AG04449 (cell line): ENCODE measurements at places on chromosomes 11 and 22.

DNA sequence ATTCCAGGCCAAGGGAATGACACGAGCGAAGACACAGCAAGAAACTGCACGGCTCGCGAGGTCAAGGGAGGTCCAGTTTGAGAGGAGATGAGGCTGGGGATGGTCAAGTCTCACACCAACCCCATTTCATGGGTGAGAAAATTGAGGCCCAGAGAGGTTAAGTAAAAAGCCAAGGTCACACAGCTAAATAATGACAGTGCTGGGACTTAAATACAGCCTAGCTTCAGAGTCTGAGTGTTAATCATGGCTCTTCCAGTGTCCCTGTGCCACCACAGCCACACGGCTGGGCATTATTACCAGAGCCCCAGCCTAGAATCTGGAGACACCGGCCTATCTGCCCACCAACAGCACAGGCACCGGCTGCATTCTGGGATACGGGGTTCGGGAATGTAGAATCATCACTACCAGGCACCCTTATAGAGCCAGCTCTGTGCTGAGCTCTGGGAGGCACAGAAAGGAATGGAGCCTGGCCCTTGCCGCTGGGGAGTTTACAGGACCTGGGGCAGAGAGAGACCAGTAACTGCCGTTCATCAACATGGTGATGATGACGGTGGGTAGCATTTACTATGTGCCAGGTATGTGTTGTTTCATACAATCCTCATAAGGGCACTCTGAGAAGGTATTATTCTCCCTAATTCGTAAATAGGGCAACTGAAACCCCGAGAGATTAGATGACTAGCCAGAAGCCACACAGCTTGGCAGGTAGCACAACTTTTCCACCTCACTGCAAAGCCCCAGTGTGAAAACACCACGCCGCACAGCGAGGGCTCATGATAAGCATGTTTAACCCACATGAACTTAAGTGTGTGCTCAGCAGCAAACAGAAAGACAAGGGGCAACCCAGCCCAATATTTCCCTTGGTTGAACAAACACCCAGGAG lies 51.8 kb downstream of the CD6 start:
- DNase-seq = no peak

GRCh38 chr22:38788021-38788816 lies 5.7 kb downstream of the DNAL4 start:
- DNase-seq = peak; percentile 77

- DNase-seq = no peak
Measured at GRCh38 chr22:47149976-47150375, 387.5 kb downstream of the TBC1D22A start.

DNA sequence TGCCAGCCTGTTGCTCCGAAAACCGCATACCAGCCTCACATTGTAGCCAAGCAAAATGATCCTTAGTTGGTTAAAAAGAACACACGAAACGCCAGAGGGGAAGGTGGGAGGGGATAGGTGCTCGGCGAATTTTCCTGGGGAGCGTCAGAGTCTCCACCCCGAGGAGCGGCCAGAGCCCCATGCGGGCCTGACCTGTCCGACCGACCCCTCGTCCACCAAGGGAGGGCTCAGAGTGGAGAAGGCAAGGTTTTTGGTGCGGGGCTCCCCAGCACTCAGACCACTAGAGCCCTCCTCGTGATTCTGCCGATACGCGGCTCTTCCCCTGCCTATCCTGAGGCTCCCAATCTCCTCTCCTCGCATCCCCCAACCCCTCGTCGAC lies 39.6 kb downstream of the DIXDC1 start:
- DNase-seq = no peak

GRCh38 chr22:37686002-37686982 lies at the start of gene NOL12:
Gene NOL12, plus strand, starts transcription at chr22:37686343. Its CDS starts 50 bp downstream, at chr22:37686393.
- no peak for DNase-seq

DNA sequence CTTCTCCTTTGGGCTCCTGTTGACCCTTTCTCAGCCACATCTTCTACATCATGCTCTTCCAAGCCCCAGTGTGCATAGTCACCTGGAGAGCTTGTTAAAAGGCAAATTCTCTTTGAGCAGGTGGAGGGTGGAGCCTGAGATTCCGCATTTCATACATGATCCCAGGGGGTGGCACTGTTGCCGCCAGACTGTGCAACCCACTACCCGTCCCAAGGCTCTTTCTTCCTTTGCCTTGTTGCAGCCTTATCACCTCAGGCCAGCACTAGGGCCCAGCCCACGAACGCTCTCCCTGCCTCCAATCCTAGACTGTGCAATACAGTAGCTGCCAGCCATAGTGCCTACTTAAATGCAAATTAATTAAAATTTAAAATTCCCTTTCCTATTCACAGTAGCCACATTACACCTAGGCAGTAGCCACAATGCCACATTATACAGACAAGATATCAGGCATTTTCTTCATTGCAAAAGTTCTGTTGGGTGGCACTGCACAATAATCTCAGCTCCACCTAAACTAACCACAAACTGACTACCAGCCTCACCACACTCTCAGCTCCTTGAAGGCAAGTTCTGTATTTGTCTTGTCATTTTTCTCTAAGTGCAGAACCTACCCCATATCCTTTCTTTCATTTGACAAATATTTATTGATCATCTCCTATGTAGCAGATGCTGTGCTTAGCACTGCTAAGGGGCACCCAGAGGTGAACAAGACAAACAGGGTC lies 4.6 kb upstream of the KCNJ5 start:
- no peak for DNase-seq

DNA sequence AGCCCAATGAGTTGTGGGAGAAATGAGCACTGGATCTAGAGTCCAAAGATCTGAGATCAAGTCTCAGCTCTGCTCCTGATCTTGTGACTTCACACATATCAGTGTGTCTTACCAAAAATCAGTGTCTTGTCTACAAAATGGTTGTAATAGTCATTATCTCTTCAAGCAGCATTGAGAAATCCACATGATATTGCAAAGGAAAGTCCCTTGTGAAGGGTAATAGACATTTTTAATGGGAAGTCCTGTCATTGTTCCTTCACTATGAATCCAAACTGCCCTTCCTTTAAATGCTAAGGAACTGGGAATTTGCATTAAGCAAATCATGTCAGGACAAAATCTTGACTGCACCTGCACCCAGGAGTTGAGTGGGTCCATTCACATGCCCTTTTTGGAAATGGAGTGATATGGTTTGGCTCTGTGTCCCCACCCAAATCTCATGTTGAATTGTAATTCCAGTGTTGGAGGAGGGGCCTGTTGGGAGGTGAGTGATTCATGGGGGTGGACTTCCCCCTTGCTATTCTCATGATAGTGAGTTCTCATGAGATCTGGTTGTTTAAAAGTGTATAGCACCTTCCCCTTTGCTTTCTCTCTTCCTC lies 51.1 kb downstream of the COMMD9 start:
- DNase-seq = no peak

GRCh38 chr11:115695677-115696364 lies 191.6 kb upstream of the CADM1 start:
- no peak for DNase-seq

DNA sequence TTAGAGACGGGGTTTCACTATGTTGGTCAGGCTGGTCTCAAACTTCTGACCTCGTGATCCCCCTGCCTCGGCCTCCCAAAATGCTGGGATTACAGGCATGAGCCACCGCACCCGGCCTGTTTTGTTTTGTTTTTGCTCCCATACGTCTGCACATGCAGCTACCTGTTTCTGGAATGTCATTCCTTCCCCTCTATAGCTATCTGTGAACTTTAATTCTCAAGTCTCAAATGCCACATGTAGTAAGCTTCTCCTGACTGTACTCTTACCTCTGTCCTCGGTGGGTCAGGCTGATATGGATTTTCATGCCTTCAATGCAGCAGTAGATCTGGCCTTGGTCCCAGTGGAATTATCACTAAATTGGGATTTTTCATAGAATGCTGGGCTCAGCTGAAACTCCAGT lies 12.4 kb upstream of the SWAP70 start:
- no peak for DNase-seq

- DNase-seq = no peak
Measured at GRCh38 chr11:6229911-6230310, 4.5 kb downstream of the FHIP1B start.

DNA sequence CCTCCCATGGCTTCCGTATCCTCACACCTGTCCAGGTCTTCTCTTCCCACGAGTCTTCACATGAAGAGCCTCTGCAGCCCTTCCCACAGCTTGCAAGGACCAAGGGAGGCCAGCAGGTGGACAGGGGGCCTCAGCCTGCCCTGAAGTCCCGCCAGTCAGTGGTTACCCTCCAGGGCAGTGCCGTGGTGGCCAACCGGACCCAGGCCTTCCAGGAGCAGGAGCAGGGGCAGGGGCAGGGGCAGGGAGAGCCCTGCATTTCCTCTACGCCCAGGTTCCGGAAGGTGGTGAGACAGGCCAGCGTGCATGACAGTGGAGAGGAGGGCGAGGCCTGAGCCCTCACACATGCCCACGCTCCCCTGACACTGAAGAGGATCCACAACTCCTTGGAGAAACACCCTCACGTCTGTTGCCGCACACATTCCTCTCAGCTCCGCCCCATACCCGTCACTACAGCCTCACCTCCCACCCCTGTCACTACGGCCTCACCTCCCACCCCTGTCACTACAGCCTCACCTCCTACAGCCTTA lies 8.3 kb downstream of the SSH3 start:
- DNase-seq = no peak

DNA sequence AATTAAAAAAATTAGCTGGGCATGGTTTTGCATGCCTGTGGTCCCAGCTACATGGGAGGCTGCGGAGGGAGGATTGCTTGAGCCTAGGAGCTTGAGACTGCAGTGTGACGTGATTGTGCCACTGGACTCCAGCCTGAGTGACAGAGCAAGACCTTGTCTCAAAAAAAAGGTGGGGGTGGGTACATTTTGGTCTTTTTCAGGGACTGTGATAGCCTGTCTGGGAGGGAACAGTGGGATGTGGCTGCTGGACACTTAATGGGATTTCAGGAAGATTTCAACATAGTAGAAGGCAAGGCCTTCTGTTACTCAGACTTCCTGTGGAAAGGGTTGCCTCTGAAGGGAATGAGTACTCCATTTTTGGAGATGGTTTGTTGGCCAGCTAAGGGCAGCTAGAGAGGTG lies 40.6 kb downstream of the RELT start:
- no peak for DNase-seq
